ENCODE measurements at places on chromosomes 6 and 20.

GRCh38 chr6:109484122-109484521 lies 1.1 kb upstream of the ZBTB24 start:
- no peak for DNase-seq

DNA sequence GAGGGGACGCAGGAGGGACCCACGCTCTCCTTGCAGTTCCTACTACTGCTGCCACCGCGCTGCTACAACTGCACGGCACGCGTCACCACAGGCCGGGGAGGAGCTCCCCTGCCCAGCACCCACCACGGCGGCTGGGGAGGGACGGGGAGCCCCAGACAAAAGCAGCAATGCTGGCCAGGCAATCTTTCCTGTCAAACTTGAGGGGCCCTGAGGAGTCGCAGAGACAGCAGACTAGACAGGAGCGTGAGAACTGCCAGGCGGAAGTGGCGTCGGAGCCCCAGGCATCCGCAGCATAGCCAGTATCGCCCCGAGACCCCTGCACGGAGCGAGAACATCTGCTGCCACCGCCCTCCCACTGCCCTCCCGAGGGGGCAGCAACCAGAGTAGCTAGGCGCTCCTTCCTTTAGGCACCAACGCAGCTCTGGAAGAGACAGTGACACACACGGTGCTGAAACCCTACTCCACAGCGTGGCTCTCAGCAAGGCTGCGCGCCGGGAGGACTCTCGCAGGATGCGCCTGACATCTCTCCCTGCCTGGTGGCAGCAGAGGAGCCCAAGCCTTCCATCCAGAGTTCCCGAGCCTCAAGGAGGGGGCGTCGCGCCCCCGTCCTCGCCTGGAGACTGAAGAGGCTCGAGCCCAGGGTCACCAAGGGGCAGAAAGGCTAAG lies 2.2 kb downstream of the TAF4 start:
- no peak for DNase-seq

DNA sequence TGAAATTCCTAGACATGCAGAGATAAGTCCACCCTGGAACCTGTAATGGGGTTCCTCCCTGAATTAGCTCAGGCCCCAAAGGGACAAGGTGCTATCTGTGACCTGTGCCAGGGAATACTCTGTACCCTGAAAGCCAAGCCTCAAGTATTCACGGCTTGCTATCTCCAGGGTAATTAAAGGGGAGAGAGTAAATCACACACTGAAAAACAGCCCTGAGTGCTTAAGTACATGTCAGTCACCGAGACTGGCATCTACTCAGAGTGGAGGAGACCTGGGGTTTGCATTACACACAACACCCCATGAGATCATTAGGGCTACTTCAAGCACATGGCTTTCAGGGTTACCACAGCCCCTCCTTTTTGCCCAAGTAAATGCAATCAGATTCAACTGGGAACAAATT lies 188.1 kb downstream of the CD83 start:
- no peak for DNase-seq

DNA sequence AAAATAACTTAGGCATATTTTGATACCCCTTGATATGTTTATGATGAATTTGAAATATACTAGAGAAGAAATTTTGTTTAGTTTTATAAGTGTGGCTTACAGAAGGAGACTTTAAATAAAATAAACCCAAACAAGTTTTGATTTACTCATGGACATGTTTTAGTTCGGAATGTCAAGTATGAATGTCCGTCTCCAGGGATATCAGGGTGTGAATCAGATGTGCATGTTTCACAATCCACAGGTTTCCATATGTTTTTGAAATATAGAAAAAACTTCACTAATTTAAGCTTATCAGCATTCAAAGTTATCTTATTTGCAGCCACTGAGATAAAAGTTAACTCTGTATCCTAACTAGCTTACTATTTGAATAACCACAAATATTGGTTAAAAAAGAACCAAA lies 51.5 kb downstream of the PLCB1 start:
- DNase-seq = no peak

GRCh38 chr6:62652692-62653328 lies 366.8 kb upstream of the KHDRBS2 start:
- no peak for DNase-seq

- DNase-seq = no peak
Measured at GRCh38 chr6:21414065-21414464, 179.5 kb upstream of the SOX4 start.

GRCh38 chr6:155883334-155883731 lies 427.7 kb upstream of the NOX3 start:
- DNase-seq = no peak

DNA sequence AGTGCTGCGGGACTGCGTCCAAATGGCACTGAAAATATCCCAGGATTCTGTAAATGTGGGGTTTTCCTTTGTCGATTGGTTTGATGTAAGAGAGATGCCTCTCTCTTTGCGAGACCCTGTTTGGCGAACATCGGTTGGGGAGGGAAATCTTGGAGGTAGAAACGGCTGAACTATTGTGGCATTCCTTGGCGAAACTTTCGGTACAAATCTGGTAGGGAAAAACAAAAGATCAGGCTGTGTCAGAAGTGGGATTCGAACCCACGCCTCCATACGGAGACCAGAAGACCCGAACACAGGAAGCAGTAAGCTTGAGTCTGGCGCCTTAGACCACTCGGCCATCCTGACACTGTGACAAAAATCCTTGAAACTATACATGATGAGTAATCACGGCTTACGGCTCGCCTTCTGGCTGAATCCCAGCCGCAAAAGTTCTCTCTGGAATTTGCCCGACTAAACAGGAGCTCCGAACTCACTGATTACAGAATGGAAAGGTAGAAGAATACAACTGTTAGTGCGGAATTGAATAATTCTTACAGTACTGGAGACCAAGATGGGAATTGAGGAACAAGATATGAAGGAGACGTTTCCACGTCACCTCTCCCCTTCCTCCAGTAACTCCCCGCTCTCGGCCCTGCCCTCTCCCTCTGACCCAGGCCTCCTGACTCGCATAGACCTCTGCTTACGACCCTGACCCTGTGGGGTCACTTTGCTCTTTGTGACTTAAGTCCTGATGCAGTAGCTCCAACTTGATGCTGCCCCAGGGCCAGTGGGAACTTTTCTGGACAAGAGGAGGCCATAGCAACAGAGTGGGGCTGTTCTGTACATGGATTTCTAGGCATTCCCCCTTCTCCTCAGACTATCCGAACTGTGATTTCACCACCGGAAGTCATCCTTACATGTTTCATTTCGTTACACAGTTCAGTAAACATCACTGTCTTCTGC lies 132.8 kb upstream of the ZNF184 start:
- DNase-seq = no peak
